ENCODE measurements at places on chromosomes 13 and 19.

- DNase-seq = no peak
These were observed 481.4 kb downstream of the SUCLA2 start for GRCh38 chr13:47519626-47520025.

- no peak for DNase-seq
These were observed 6.1 kb upstream of the LILRA5 start for GRCh38 chr19:54319049-54319448.

DNA sequence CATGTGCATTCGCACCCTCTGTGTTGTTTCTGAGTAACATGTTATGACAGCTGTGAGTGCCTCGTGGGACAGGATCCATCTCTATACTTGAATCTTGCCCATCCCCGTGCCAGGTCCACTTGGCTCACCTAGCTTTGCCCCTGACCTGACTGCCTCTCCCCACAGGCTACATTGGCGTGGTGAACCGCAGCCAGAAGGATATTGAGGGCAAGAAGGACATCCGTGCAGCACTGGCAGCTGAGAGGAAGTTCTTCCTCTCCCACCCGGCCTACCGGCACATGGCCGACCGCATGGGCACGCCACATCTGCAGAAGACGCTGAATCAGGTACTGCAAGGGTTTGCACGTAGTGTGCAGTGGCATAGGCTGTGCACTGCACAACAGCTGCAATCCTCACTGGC is 53.2 kb downstream of the TMED1 start:
- no peak for DNase-seq

DNA sequence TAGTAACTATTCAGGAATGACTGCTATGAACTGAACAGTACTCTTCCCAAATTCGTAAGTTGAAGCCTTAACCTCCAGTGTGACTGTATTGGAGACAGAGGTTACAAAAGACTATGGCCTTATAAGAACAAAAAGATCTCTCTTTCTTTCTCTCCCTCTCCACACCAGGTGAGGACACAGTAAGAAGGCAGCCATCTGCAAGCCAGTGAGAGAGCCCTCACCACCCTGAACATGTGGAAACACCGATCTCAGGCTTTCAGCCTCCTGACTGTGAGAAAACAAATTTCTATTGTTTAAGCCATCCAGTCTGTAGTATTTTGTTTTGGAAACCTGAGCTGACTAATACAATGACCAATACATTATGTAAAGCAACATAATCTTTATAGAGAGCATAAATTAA is 888.9 kb downstream of the SLITRK1 start:
- DNase-seq = no peak

DNA sequence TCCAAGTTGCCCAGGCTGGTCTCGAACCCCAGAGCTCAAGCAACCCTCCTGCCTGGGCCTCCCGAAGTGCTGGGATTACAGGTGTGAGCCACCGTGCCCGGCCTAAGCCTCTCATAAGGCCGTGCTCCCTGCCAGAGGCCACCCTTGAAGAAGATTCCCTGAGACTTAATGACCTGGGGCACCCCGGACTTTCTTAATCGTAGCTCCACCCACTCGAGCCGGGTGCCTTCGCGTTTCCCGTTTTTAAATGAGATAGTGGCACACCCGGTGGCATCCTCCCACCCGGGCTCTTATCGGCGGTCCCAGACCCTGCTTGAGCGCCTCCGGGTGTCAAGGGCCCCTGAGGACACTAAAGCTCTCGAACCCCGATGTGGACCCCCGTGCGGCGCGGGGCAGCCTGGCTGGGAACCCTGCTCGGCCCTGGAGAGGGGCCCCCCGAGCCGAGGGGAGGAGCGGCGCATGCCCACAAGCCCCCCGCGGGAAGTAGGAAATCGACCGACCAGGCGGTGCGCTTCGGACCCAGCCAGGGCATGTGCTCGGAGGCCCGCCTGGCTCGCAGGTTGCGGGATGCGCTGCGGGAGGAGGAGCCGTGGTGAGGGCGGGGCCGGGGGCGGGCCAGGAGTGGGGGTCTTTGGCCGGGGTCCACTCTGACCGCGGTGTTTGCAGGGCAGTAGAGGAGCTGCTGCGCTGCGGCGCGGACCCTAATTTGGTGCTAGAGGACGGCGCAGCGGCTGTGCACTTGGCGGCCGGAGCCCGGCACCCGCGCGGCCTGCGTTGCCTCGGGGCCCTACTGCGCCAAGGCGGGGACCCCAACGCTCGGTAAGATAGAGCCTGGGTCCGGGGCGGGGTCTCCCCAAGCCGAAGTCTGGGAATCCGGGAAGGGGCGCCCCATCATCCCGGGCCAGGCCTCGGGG is at the start of gene ANKLE1:
Gene ANKLE1 (plus strand): TSS at position 511 of the 914 bp plus-strand sequence. CDS start 20 bp downstream, at position 531.
- DNase-seq = no peak

DNA sequence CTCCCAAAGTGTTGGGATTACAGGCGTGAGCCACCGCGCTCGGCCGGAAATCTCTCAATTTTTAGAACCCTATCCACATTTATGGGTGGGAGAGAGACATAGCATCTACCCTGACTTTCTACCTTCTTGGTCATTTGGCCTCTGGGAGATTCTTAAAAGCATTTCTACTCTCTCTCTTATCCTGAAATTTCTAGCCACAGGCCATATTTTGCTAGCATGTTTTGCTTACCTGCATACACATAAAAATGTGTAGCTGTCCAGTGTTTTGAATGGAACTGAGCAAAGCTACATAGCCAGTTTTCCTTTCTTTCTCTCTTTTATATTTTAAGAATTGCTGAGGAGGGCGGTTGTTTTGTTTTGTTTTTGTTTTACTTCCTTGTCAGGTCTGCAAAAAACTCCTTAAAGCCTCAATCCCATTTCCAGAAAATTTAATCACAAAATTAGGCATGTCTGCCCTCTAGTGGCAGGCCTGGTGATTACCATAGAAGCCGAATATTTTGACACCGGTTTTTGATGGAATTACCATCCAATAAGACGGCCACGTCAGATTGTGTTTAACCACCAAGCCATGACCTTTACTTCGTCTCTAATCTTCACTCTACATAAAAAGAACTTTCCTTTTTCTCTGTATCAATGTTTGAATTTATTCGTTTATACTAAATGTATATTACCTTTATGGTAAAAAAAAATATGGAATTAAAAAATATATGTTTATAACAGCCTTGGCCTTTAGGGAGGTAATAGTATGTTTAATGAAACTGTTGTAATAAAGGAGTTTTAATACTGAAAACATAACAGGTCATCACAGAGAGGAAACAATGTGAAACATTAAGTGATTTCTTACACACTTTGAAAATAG is 34.4 kb upstream of the OXGR1 start:
- DNase-seq = peak; percentile 50

- no peak for DNase-seq
These were observed 2.6 kb downstream of the TUBA3C start for GRCh38 chr13:19178901-19179593.

DNA sequence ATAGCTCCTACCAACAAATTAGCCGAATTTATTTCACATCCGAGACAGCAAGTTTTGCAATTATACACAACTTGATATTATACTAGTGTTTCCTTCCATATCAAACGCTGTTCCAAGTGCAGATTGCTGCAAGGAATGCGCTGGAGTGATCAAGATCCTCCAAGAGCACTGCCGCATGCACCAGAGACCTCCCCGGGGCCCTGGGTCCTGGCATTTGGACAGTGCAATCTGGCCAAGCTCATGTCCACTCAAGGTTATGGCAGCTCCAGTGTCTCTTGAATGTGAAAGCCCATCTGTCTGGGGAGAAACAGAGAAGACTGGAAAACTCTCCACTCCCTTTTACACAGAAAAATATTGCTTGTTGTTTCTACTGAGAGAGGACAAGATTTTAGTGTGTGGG is 111.9 kb downstream of the HSPH1 start:
- no peak for DNase-seq

GRCh38 chr13:100130930-100131511 is 42.1 kb downstream of the PCCA start:
- DNase-seq = no peak

DNA sequence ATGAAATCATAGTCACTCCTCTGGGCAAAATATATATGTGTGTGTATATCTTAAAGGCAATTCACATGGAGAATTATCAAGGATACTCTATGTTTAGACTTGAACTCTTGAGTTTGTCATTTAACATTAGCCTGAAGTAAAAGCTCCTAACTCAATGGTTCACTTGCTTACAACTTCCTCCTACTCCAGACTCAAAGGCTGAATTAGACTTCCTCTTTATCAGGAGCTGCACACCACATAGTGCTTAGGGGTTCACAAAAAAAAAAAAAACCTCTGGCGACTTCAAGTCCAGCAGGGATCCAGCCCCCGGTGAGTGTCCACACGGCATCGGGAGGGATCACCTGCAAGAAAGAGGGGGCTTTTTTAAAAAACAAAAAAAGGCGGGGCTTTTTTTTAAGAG is 68.2 kb upstream of the LSM14A start:
- DNase-seq = no peak

- DNase-seq = no peak
These were observed 125.9 kb downstream of the COL4A2 start for GRCh38 chr13:110433014-110433413.

DNA sequence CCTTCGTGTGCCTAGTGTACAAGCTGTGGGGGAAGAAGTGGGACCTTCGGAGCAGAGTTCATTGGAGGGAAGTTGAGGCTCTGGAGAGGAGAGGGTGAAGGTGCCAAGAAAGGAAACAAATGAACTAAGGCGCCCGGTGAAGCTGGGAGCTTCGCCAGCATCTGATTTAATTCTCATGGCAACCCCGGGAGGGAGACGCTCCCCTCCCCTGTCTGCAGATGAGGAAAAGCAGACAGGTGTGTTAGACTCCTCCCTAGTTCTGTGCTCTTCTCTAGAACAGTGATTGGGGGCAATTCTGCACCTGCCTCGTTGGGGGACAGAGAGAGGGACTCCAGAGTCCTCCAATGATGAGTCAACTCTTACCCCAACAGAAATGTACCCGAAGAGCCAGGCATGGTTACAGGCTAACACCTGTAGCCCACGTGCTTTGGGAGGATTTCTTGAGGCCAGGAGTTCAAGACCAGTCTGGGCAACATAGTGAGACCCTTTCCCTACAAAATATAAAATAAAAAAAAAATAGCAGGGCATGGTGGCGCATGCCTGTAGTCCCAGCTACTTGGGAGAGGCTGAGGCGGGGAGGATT is 4.2 kb downstream of the SSC5D start:
- no peak for DNase-seq

DNA sequence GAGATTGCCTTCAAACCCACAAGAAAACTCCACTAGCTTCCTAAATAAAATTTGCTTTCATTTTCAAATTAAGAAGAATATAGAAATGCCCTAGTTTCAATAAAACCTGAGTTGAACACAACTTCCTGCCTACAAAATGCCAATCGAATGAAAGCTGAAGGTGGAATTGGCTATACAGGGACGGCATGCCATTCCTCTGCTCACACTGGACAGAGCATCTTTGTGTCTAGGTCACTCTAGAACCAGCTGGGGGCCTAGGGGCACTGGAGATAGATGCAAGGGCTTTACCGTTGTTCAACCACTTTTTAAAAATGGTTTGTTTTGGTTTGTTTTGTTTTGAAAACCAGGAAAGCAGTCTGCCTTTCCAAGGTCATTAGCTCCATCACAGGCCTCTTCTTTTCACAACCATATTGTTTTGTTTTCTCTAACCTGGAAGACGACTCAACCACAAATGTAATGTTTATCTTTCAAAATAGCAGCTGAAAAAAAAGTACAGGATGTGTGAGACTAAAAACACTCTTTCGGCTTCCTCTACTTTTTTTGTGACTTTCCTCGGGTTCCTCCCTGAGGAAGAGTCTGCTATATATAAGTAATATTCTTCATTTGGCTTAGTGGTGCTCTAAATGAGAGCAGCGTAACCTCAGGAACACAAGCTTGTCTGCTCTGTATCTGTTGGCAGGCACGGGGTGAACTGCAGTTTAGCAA is 11.9 kb upstream of the ITM2B start:
- DNase-seq = peak; percentile 23

DNA sequence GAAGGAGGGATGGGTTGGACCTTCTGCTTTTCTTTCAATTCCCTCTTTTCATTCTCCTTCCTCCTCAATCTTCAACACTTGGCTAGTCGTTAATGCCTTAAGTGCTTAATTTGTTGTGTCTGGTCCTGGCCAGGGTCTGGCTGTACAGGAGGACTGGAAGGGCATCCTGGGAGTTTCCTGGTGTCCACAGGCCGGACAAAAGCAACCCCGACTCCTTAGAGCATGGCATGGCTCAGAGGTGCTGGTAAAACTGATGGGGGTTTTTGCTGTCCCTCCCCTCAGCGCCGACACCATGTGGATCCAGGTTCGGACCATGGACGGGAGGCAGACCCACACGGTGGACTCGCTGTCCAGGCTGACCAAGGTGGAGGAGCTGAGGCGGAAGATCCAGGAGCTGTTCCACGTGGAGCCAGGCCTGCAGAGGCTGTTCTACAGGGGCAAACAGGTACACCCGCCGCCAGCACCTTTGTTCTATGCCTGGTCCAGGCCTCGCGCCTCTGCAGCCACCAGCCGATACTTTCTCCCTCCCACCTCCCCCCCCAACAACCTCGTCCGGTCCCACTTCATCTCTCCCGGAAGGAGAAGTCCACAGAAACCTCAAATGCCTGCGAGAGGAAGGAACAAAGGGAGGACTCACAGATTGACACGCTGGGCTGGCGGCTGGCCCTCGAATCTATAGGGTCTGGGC is 1.4 kb downstream of the UHRF1 start:
- DNase-seq = peak; percentile 64

- DNase-seq = no peak
These were observed 82.8 kb downstream of the TSC22D1 start for GRCh38 chr13:44493213-44493812.

DNA sequence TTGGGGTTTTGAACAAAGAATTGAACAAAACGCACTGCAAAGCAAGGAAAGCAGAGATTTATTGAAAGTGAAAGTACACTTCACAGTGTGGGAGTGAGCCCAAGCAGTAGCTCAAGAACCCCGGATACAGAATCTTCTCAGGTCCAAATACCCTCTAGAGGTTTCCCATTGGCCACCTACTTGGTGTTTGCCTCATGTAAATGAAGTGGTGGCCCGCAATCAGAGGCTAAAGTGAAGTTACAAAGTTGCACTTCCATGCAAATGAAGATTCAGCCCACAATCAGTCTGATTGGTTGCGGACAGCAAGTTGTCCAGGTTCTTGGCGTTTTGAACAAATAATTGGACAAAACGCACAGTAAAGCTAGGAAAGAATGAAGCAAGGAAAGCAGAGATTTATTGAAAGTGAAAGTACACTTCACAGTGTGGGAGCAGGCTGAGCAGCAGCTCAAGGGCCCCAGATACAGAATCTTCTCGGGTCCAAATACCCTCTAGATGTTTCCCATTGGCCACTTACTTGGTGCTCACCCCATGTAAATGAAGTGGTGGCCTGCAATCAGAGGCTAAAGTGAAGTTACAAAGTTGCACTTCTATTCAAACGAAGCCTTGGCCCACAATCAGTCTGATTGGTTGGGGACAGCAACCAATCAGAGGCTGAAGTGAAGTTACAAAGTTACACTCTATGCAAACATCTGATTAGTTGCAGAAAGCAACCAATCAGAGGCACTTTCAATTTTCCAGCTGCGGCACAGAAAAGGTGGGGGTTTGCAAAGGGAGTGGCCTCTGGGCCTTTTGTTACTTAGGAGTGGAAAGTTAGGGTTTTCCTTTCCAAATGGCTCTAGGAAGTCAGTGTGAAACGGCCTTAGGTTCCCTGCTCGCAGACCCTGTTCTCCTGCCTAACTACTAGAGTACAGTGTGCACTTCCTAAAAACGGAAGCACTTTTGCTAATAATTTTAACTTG is 4.8 kb upstream of the TM9SF2 start:
- peak; percentile 82 for DNase-seq

All from DND-41 (cell line).